ENCODE measurements at places on chromosomes 5 and 9.

- no peak for DNase-seq
Observed at GRCh38 chr9:37566716-37567115, 9.5 kb downstream of the FBXO10 start.

- DNase-seq = no peak
Observed at GRCh38 chr5:14436801-14437542, 144.6 kb upstream of the OTULINL start.

DNA sequence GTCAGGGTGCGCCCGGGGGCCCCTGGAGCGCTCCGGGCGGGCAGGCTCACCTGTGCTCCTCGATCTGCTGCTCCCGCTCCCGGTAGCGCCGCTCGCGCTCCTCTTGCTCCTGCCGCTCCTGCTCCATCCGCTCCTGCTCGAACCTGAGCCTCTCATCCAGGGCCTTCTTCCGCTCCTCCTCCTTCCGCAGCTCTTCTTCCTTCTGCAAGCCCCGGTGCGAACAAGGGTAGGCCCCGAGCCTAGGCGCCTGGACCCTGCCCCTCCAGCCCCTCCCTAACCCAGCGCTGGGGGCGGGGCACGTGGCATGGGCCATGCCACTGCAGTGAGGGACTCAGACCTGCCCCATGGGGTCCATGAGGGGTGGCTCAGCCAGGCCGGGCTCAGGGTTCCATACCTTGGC is 6.6 kb downstream of the DBN1 start:
- no peak for DNase-seq

DNA sequence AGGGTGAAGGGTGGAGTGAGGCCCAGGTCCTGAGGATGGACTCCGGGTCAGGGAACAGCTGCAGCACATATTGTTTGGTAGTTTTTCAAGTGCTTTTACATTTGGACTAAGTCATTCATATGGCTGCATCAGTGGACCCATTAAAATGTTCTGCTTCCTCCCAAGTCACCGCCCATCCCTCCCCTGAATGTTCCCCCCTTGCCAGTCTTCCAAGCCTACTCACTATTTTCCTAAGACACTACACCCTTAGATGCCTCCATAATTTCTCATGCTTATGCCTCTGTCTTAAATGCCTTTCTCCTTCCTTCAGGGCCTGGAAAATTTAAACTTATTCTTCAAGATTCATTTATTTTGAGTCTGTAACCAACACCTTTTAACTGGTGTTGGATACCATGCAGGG is 86.6 kb upstream of the NR4A3 start:
- DNase-seq = no peak

- no peak for DNase-seq
Observed at GRCh38 chr5:132797651-132798050, 15.5 kb upstream of the SOWAHA start.

- peak; percentile 18 for DNase-seq
Observed at GRCh38 chr9:114988962-114989599, 58.7 kb upstream of the TNFSF8 start.

Data from fibroblast of lung (primary cell).